ENCODE measurements at places on chromosomes 5 and 9.

GRCh38 chr9:30075451-30076199 is 2308.8 kb upstream of the ACO1 start:
- DNase-seq: peak; percentile 53

- no peak for DNase-seq
Observed at GRCh38 chr9:114303977-114304376, 18.9 kb upstream of the ORM1 start.

DNA sequence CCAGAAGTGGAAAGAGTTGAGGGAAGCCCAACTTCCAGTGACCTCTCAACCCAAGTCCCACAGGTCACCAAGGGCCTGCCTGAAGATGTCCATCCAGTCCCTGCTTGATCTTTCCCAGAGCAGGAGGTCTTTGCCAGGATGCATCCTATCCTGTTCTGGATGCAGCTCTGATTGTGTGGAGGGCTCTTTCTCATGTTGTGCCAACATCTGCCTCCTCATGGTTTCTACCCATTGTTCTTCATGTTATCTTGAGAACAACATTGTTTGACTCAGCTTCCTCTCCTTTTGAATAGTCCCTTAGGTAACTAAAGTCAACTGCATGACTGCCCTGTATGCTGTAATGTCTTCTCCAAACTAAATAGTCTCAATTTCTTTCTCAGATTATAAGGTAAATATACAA is 169.3 kb downstream of the CCDC192 start:
- no peak for DNase-seq

DNA sequence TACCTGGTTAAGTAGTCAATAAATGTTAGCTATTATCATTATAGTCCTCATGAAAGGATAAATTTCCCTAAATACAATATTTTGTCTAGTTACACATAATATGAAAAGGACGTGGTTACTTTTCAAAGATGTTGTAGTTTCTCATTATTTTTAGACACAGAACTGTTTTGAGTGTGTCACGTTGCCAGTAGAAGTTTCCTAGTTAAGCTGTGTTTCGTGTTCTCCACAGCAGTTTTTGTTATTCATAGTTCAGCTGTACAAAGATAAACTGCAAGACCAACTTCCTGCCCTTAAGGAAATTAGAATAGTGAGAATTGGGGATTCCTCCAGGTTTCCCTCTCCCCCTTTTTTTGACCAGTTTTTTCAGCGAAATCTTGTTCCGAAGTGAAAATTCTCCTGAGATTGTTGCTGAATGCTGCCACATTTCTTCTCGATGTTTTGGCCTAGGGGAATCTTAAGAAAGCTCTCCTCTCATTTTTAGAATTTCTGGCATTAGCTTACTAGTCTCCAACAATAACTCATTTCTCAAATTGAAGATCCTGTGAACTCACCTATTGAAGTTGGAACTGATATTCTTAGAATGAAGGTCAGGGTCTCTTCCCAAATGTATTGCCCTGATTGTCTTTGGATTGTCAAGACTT is 176.1 kb downstream of the PAM start:
- DNase-seq: no peak

DNA sequence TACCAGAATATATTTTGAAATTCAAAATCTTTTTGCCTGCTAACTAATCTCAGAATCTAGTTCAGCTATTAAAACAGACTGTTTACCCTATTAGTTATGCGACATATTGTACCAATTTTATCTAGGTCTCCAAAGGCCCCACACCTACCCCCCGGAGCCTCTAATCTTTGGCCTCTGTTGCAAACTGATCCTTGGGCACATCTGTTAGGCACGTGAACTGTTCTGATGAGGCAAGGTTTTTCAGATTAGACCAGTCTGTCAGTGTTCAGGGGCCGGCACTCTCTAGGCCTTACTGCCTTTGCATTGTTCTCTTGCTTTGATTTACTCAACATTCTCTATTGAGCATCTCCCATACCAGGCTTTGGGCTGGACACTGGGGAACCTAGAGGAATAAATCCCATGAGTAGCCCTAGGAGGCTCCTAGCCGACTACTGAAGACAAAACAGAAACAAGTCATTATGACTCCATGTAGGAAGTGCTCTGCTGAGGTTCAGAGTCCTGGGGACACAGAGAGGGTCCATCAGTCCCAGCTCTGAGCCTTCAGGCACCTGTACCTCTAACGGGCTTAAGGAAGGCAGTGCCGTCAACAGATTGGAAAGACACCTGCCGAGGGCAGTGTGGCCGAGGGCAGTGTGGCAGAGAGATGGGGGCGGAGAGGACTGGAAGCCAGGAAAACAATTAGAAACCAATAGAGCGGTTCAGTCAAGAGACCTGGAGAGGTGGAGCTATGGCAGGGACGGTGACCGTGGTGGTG is 245.1 kb downstream of the AOPEP start:
- DNase-seq: no peak

- no peak for DNase-seq
Observed at GRCh38 chr5:16881251-16881650, 54.8 kb downstream of the MYO10 start.

GRCh38 chr5:100584069-100584468 is 48.9 kb downstream of the FAM174A start:
- DNase-seq: no peak

- DNase-seq: no peak
Observed at GRCh38 chr5:1744393-1745122, 55.1 kb downstream of the MRPL36 start.

DNA sequence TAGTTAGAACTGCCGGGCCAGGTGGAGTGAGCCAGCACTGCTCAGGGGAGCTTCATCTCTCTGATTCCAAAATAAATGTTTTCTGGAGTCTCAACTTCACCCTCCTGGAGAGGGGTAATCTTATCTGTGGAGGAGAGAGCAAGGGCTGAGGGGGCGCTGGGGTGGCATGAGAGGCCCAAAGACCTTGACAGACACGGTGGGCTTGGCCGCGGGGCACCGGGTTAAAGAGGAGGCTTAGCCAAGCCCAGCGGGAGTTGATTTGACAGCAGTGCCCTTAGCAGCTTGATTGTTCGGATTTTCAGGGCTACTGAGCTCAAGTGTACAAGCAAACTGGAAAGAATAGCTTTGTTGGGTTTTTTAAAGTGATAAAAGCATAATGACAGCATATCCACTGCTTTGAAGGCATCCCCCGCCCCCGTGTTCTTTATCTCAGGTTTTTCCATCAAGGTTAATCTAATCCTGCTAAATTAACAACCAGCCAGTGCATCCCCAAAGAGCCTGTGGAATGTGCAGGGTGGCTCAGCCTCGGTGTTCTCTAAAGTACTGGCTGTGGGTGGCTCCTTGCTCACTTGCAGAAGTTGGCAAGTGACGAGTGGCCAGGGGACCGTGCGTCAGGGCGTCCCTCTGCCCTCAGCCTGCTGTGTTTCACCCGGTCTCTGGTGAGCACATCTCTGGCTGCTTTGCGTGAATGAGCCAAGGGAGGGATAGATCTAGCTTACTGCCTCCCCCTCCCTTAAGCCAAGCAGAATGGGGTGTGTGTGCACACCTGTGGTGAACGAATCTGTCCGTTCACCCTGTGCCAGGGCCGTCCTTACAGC is 5.5 kb downstream of the QRFP start:
- DNase-seq: no peak

- DNase-seq: no peak
Observed at GRCh38 chr9:92384375-92384774, 20.0 kb downstream of the OGN start.

DNA sequence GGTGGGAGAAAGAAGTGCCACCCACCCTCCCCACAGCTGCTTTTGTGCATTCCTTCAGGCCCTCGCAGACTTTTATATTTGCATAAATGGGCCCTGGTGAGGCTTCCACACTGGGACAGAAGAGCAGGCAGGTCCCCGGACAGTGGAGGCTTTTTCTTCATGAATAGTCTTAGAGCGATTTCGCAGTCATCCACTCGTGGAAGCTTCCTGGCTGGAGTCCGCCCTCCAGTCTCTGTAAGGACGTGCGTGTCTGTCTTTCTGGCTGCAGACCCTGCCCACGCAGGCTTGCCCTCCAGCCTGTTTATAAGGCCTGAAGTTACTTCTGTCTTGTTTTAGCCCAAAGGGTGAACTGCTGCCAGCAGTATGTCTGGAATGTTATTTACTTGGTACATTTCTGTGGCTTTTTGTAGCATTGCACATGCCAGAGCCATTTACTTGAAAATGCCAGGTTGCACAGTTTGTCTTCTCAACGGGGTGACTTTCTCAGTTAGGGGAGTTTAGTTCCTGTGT is 195.7 kb downstream of the AOPEP start:
- no peak for DNase-seq

DNA sequence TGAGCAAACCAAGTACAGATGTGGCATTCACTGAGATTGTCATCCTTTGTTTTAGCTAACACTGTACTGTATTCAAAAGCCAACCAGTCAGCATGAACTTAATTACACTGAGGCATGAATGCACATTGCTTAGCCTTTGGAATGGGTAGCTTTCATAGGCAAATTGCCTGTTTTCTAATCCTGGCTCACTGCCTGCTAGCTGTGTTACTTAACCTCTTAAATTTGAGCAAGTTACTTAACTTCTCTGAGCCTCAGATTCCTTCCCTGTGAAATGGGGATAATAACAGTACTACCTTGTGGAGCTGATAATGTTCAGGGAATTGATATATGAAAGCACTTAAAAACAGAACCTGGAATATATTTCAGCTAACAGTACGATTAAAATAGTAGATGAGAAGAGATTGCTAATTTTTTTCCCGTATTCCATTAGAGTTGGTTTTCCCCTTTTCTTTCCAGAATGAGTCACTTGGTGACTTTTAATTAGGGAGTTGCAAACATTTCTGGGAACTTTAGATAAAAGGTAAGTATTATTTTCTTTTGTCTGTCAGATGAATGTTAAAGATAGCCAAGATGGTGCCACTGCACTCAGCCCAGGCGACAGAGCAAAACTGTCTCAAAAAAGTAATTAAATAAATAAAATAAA is 43.9 kb downstream of the ARRDC3 start:
- no peak for DNase-seq

- no peak for DNase-seq
Observed at GRCh38 chr9:19689328-19690101, 99.3 kb downstream of the SLC24A2 start.

DNA sequence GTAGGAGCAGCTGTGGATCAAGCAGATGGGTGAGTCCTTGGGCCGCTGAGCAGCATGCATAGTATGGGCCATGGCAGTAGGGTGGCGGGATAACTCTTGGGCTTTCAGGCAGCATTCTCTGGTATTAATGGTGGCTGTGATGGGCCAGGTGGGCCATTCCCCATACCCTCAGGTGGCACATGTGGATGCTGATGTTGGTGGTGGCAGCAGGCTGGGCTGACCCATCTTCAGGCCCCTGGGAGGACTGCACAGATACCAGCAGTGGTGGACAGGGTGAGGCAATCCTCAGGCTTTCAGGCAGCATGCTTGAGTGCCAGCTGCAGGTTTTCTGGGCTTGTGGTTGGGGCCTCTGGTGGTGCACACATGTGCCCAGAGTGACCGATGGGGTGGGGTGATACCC is 27.1 kb upstream of the C6 start:
- DNase-seq: no peak

GRCh38 chr9:117136461-117136860 is 278.4 kb downstream of the ASTN2 start:
- no peak for DNase-seq

- DNase-seq: no peak
Observed at GRCh38 chr9:14030375-14031059, 283.4 kb downstream of the NFIB start.

- no peak for DNase-seq
Observed at GRCh38 chr9:131277287-131277909, 1.1 kb upstream of the FAM78A start.

DNA sequence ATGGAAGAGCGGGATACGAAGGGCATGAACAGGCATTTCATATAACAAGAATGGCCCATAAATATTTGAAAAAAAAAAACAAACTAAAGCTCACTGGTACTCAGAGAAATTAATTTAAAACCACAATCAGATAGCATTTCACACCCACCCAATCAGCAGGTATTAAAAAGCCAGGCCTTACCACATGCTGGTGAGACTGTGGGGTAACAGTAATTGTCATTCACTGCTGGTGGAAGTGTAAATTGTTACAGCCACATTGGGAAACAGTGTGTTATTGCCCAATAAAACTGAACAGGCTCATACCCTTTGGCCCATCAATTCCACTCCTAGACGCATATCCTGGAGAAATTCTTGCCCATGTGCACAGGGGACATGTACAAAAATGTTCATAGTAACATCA is 66.0 kb downstream of the PLAC8L1 start:
- DNase-seq: no peak

DNA sequence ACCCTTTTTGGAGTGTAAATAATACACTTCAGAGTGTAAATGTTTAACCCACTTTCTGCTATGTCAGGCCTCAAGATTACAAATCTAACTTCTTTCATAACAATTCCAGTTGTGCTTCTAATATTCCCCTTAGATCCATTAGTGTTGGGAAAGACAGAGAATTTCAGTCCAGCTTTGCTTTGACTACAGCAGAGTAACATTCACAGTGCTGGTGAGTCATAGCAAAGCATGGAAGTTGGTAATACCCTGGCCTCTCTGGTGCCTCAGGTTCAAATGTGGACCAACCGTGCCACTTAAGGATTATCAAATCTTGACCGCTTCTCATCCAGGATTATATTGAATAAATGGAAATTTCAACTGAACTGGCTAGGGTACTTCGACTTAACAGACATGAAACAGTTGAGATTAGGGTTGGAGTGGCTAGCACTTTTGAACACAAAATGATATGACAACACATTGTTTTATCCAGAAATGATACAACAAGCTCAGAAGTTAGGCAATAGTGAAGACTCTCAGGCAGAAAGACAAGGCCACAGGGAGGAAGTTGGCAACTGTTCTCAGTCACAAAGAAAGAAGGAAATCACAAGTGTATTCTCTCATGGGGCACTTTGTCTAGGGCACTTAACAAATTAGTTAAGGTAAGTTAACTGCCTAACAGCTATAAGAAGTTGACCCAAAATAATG is 24.4 kb upstream of the RASA1 start:
- DNase-seq: no peak

GRCh38 chr5:72463449-72464052 is 43.7 kb downstream of the ZNF366 start:
- no peak for DNase-seq

DNA sequence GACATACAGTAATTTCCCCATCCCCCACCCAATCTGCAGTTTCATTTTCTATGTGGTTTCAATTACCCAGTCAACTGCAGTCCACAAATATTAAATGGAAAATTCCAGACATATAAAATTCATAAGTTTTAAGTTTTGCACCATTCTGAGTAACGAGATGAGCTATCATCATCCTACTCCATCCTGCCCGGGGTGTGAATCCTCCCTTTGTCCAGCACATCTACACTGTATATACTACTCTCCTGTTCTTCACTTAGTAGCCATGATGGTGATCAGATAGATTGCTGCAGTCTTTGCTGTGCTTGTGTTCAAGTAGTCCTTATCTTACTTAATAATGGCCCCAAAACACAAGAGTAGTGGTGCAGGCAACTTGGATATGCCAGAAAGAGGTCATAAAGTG is 11.3 kb downstream of the OXCT1 start:
- no peak for DNase-seq

GRCh38 chr9:26142631-26143030 is 464.4 kb upstream of the TUSC1 start:
- no peak for DNase-seq

- DNase-seq: peak; percentile 56
Observed at GRCh38 chr5:378301-378891, 56.9 kb downstream of the AHRR start.

GRCh38 chr5:1152771-1153282 is 41.0 kb upstream of the SLC12A7 start:
- DNase-seq: no peak

- DNase-seq: no peak
Observed at GRCh38 chr9:83800236-83801033, 17.1 kb downstream of the GKAP1 start.

- no peak for DNase-seq
Observed at GRCh38 chr5:127077366-127077765, 4.1 kb upstream of the C5orf63 start.

Data from stimulated activated CD4-positive, alpha-beta T cell treated with anti-CD3 and anti-CD28 coated beads, Interleukin-1b, Interleukin-23, amount 100 ng/mL, for 48 hours (primary cell).